ENCODE measurements at places on chromosomes 12 and 14. TPM values are rescaled to one million over a fixed set of nuclear protein-coding genes. Genes with fewer than 3 reads are reported as not detected.

GUCY2C gene
- not detected for total RNA-seq

CDK17 gene
- total RNA-seq, result 46.7 TPM

C3AR1 gene
- not detected for total RNA-seq

OR4E2 gene
- not detected for total RNA-seq

HOXC12 gene
- not detected for total RNA-seq

MFAP5 gene
- total RNA-seq, result not detected

SMIM41 gene
- 0.88 TPM for total RNA-seq

LMNTD1 gene
- 1.1 TPM for total RNA-seq

GPR135 gene
- 0.91 TPM for total RNA-seq

EMP1 gene
- total RNA-seq, result not detected

KDM5A gene
- total RNA-seq, result 86.4 TPM

IAPP gene
- not detected for total RNA-seq

TAS2R30 gene
- 5.1 TPM for total RNA-seq

CINP gene
- total RNA-seq, result 25.9 TPM

NTN4 gene
- 0.59 TPM for total RNA-seq

PRIMA1 gene
- 2.4 TPM for total RNA-seq

TRHDE gene
- total RNA-seq, result 16.7 TPM

RFX4 gene
- total RNA-seq, result not detected

IL31 gene
- total RNA-seq, result not detected

COX6A1 gene
- 405 TPM for total RNA-seq

PAPLN gene
- 2.8 TPM for total RNA-seq

SLC7A7 gene
- 1.7 TPM for total RNA-seq

SH2B3 gene
- total RNA-seq, result 18.1 TPM

GDF11 gene
- total RNA-seq, result 52.4 TPM

NFATC4 gene
- 11.4 TPM for total RNA-seq

HCAR1 gene
- total RNA-seq, result not detected

SPX gene
- not detected for total RNA-seq

PLEKHG7 gene
- not detected for total RNA-seq

TRAF3 gene
- 16.7 TPM for total RNA-seq
